ENCODE measurements at places on chromosomes 6 and 20.

DNA sequence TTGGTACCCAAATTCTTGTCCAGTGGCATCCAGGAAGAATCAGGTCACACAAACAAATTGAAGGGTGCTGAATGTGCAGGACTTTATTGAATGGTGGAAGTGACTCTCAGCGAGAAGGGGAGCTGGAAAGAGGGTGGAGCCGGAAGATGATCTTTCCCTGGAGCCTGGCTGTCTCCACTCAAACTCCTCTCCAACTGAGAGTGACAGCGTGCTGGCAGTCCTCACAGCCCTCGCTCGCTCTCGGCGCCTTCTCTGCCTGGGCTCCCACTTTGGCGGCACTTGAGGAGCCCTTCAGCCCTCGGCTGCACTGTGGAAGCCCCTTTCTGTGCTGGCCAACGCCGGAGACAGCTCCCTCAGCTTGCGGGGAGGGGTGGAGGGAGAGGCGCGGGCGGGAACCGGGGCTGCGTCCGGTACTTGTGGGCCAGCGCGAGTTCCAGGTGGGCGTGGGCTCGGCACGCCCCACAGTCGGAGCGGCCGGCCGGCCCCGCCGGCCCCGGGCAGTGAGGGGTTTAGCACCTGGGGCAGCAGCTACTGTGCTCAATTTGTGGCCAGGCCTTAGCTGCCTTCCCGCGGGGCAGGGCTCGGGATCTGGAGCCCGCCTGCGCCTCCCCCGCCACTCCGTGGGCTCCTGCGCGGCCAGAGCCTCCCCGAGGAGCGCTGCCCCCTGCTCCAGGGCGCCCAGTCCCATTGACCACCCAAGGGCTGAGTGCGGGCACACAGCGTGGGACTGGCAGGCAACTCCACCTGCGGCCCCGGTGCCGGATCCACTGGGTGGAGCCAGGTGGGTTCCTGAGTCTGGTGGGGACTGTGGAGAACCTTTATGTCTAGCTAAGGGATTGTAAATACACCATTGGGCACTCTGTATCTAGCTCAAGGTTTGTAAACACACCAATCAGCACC, 26.7 kb upstream of the MBOAT1 start:
- no peak for DNase-seq

GRCh38 chr6:28413681-28414080, 14.1 kb upstream of the ZSCAN12 start:
- no peak for DNase-seq

DNA sequence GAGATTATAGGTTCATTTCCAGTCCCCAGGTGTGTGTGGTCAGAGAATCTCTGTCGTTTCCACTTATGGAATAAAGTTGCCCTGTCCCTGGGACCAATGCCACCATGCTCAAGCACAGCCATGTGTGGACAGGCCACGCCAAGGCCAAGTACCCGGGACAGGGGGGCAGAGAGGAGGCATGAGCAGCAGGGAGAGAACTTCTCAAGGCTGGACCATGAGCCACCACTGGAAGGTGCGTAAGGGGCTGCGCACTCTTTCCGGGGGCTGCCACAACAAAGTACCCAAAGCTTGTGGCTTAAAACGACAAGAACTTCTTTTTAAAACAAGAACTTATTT, 209.2 kb upstream of the KCNQ5 start:
- no peak for DNase-seq

DNA sequence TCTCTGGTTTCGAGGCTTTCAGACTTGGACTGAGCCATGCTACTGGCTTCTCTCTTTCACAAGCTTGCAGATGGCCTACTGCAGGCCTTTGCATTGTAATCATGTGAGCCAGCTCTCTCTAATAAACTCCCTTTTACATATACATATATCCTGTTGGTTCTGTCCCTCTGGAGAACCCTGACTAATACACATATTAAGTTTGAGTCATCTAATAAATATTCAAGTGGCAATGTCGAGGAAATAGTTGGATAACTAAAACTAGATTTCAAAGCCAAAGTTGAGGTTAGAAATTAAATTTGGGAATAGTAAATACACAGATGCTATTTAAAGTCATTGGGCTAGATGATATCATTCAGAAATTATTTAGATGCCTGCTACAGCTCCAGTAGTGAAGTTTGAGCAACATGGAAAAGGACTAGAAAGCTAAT, 1343.4 kb downstream of the GRIK2 start:
- DNase-seq = no peak

DNA sequence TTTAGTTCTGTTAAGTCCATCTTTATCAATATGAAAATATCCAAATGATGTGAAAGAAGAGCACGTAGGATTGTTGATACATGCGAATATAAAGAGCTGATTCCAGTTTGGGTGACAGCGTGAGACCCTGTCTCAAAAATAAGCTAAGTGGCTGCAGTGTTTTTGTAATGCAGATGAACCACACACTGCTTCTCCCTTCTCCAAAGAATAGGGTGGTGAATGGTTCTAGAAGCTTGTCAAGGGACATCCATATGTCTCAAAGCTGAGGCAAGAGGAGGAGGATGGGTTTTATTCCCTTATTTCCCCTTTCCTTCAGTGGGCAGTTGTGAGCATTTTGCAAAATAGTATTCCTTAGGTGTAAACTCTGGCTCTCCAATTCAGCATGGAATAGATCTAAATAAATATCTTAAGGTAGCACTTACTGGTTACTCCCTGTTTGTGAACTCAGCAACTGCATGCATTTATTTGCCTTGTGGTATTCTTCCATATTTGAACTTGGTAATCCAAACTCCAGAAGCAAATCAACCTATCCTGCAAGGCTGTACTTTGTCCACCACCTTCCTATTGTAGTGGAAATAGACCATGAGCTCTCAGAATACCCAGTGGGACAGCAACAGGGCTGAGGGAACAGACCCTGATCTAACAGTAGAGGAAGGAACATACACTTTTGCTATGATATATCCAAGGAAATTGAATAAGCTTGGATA, 38.0 kb downstream of the XRN2 start:
- DNase-seq = no peak

- no peak for DNase-seq
Measured at GRCh38 chr20:9969626-9970025, 65.2 kb upstream of the ANKEF1 start.

DNA sequence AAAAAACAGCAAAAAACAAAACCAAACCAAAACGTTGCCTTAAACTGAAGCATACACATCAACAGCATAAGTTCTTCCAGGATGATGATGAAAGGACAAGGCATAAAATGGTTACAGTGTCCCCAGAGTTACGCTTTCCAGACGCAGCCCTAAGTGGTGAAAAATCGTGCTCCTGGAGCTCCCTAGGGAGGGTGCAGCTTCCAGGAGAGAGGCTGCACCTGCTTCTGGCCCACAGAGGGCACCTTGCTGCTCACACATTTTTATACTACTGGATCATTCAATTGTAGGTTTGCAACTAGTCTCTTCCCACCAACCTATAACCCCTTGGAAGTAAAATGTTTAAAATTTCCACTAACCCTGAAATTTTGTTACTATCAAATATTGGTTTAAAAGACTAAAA, 115.0 kb downstream of the PRKN start:
- no peak for DNase-seq

- no peak for DNase-seq
Measured at GRCh38 chr20:49785149-49785851, 27.3 kb upstream of the SLC9A8 start.

DNA sequence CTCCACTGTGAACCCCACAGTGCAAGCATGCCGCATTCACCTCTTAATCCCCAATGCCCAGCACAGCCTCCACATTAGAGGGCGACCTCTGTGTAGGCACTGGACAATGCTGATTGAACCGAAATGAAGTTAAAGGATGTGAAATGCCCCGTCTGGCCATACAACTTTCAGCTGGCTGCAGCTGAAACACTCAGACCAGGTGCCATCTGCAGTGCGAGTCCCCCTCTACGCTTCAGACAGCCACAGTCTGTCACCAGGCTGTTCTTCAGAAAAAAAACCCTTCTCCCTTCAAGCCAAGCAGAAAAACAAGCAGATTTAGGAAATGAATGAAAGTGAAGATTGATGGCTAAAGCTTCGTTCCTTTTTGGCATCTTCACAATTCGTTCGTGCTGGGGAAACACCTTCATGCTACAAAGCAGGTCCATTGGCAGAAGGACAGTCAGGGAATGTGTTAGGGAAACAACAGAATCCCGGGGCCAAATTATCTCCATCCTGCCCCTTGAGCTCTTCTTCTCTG, 44.7 kb downstream of the TNFAIP3 start:
- DNase-seq = no peak

- DNase-seq = no peak
Measured at GRCh38 chr6:161244725-161245124, 29.1 kb downstream of the AGPAT4 start.

- no peak for DNase-seq
Measured at GRCh38 chr20:36252511-36252910, 16.2 kb downstream of the AAR2 start.

- no peak for DNase-seq
Measured at GRCh38 chr6:15392182-15392581, 146.3 kb downstream of the JARID2 start.

DNA sequence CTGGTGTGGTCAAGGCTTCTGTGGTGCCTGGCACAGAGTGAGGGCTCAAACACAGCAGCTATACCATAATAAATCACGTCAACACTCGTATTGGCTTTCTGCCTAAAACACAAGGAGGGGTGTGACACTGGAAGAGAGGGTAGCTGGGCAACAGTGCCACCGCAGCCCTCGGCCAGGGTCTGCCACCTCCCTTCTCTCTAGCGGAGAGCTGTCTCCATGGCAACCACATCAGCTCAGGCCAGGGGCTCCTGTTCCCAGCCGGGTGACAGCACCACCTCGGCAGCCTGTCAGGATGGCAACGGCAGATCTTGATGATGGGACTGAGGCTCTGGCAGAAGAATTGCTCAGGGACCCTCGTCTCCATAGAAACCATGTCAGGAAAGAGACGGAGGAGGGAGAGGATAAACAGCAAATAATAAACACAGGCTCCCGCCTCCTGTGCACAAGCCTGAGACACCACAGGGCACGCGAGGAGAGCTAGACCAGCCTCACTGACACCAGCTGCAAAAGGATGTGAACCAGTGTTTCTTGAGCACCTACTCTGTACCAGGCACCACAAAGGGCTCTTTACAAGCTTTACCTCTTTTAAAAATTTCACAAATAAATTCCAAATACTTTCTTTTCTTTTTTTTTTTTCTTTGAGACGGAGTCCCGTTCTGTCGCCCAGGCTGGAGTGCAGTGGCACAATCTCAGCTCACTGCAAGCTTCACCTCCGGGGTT, 50.4 kb upstream of the TLDC2 start:
- DNase-seq = no peak

GRCh38 chr6:160162030-160162566, 40.5 kb downstream of the SLC22A1 start:
- no peak for DNase-seq

DNA sequence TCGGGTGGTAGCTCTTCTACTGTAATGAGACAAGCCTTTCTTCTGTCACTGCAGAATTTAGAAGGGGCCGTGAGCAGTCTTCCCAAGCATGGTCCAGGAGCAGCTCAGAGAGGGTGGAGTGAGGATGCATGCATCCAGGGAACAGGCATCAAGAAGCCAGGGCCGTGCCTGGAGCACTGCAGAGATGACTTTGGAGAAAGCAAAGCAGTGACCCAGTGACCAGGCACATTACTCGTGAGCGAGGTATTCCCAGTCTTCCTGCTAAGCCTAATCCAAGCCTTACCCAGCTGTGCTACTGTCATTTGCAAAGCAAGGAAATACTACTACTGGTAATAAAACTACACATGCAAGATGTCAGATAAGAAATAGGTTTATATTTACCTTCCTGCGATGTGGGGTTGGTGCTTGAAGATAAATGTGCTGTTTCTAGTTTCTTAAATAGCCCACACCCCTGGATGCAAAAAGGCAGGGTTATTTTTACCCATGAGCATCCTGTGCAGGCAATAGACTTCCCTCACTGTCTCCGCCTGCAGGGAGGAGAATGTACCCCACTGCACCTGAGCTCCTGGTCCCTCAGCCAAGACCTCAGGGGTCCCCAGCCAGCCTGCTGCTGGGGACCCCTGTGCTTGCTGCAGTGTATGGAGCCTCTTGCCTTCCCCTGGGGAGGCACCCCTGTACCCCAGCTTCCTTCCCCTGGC, 62.9 kb downstream of the SSR1 start:
- DNase-seq = no peak

- DNase-seq = no peak
Measured at GRCh38 chr6:135576055-135576454, 78.5 kb upstream of the AHI1 start.

DNA sequence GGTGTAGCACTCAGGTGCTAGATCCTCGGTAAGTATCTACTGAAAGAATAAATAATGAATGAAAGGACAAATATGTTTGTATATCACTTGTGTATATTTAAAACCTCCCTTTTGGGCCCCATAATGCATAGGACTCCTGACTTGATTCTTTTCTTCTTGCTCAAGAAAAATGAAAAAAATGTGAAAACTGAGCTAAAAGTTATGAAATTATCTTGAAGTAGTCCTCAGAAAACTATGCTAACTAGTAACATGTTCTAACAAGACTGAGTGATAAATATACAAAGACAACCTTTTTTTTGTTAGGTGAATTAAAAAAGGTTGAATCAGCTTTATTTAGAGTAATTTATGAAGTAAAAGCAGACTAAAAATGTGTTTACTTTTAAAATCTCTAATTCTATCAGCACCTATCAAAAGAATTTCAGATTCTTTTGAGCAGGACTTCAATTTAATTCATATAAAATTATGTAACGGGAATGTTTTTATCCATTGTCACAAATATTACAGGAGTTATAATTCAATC, 247.8 kb upstream of the JAG1 start:
- no peak for DNase-seq

DNA sequence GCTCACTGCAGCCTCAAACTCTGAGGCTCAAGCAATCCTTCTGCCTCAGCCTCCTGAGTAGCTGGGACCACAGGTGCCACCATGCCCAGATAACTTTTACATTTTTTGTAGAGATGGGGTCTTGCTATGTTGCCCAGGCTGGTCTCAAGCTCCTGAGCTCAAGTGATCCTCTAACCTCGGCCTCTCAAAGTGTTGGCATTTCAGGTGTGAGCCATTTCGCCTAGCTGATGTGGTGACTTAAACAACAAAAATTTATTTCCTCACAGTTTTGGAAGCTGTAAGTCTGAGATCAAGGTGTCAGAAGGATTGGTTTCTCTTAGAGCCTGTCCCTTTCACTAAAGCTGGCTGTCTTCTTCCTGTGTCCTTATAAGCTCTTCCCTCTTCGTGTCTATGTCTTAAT, 15.0 kb upstream of the JARID2 start:
- DNase-seq = no peak

DNA sequence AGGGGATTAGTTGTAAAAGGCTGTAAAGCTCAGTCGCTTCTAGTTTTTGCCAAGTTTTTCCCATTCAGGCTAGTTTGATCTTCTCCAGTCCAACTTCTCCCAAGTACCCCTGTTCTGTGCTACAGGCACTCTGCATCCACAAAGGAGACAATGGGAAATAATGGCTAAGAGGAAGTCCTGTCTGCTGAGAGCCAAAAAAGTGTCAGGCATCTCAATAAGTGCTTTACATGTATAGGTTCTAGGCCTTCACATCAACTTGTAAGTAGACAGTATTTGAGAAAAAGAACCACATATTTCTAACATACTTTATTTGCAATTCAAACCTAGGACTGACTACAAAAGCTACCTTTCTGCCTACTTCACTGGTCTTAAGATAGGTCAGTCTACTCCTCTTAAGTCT, 4.9 kb downstream of the HTR1B start:
- no peak for DNase-seq

- DNase-seq = no peak
Measured at GRCh38 chr6:34546551-34547321, 9.4 kb downstream of the SPDEF start.

GRCh38 chr6:76789580-76789979, 673.7 kb downstream of the HTR1B start:
- no peak for DNase-seq

Data from CD8-positive, alpha-beta T cell (primary cell).